ENCODE measurements at places on chromosomes 1 and 21.
A peak's percentile ranks its signal among the peaks of the same experiment; 100 is the strongest.

DNA sequence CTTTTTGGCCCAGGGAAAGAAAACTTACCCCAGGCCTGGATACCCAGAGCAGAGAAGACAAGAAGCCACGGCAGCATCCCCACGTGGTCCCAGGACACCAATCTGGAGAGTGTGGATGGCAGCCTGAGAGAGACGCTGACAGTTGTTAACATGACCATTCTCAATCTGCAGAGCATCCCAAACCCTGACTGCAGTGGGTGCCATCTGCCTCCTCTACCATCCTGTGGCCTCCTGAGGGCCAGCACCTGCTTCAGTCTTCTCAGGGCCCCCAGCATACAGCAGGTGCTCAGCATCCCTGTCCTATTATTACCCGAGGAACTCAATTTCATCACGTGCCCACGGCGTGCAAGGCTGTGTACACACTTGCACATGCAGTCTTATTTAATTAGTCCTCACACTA is 785 bp downstream of the PGLYRP4 start:
- no peak for DNase-seq

- DNase-seq = no peak
Observed at GRCh38 chr1:246760422-246761347, 36.5 kb downstream of the SCCPDH start.

GRCh38 chr1:211527006-211527405 is 35.0 kb upstream of the RD3 start:
- no peak for DNase-seq

GRCh38 chr1:75632350-75632949 is 21.5 kb upstream of the SLC44A5 start:
- no peak for DNase-seq

DNA sequence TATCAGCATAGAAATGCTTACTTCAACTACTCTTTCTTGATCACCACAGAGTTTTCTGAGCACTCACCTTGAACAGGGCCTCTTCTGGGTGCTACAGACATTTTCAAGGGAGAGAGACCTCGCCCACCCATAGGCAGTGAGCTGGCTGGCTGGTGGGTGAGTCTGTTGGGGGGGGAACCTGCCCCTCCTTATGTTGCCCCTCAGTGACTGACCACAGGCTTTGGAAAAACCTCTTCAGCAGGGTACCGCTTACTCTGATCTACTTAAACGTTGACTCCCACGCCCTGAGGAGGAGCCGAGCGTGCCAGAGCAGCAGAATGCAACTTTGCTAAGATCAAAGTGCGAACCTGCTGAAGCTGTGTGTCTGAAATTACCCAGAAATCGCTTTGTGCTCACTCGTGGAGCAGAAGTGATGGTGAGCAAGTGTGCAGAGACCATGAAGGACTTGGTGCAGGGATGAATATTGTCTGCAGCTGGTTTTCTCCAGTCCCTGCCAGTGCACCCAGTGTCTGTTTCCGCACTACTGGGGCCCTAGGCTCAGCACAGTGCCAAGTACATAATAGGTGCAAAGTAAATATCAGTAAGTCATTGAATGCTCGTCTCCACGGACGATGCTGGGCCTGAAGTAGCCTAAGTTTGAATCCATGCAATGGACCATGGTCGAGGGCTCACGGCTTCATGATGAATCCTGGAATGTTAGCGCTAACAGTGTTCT is 158.7 kb upstream of the IRF2BP2 start:
- no peak for DNase-seq

DNA sequence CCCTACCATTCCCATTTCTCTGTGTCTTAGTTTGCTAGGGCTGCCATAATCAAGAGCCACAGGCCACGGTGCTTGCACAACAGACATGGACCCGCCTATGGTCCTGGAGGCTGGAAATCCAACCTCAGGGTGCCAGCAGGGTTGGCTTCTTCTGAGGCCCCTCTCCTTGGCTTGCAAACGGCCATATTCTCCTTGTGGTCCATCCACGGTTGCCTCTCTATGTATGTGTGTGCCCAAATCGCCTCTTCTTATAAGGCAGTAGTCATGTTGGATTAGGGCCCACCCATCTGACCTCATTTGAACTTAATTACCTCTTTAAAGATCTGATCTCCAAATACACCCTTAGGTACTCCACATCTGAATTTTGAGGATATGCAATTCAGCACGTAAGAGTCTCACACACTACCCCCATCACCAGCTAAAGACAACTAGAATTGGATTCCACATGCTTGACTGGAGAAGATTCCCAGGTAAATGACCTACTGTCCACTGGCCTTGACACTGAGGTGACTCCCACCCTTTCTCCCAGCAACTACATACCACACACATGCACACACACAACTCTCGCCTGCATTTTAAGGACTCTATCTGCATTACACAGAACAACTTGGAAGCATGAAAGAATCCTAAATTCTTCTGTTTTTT is 28.3 kb upstream of the TMEM51 start:
- no peak for DNase-seq

- DNase-seq = no peak
Observed at GRCh38 chr1:31860581-31860980, 44.8 kb upstream of the SPOCD1 start.

DNA sequence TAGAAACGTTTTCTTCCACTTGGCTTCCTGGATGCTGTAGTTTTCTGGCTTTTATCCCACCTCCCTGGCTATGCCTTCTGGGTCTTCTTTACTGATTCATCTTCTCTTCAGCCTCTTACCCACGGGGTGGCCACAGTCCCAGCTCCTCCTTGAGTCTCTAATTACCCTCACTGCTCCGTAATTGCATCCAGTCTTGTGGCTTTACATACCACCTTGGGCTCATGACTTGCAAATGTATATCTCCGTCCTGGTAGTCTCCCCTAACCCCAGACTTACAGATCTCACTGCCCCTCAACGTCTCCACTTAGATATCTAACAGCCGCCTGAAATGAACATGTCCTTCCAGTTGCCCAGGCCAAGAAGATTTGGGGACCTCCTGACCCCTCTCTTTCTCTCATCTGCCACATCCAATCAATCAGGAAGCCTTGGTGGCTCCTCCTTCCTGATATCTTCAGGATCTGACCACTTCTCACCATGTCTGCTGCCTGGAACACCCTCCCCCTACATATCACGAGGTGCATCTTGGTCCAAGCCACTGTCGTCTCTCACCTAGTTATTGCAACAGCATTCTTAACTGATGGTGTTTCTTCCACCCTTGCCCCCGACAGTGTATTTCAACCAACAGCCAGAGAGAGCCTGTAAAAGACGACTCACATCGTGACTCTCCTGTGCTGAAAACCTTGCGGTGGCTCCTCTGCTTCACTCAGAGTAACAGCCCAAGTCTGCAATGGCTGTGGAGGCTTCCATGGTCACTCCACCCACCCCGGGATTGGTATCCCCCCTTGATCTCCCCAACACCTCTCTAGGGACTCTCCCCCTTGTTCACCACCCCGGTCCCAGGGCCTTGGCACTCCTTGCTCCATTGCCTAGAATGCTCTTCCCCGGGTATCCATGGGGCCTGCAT is 219.0 kb upstream of the POU3F1 start:
- DNase-seq = no peak

DNA sequence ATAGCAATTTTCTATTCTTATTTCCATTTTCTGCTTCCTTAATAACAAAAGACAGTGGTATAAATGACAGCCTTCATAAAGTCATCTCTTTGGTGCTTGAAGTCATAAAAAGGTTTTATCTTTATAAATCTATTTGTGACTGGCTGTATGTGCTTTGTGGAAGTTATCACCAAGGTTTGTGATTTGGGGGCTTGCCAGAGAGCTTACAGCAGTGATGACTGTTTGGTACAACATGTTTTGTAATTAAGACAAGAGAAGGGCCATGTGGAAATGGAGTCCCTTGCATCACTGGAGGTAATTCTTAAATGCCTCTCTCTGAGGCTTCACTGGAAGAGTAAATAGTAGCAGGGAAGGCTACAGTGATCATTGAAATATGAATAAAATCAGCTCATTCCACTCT is 2.7 kb downstream of the SLC35F3 start:
- DNase-seq = no peak

- no peak for DNase-seq
Observed at GRCh38 chr1:57164584-57164983, 198.8 kb upstream of the C8B start.

- peak; percentile 92 for DNase-seq
Observed at GRCh38 chr1:26907071-26907917, 6.5 kb downstream of the NR0B2 start.

DNA sequence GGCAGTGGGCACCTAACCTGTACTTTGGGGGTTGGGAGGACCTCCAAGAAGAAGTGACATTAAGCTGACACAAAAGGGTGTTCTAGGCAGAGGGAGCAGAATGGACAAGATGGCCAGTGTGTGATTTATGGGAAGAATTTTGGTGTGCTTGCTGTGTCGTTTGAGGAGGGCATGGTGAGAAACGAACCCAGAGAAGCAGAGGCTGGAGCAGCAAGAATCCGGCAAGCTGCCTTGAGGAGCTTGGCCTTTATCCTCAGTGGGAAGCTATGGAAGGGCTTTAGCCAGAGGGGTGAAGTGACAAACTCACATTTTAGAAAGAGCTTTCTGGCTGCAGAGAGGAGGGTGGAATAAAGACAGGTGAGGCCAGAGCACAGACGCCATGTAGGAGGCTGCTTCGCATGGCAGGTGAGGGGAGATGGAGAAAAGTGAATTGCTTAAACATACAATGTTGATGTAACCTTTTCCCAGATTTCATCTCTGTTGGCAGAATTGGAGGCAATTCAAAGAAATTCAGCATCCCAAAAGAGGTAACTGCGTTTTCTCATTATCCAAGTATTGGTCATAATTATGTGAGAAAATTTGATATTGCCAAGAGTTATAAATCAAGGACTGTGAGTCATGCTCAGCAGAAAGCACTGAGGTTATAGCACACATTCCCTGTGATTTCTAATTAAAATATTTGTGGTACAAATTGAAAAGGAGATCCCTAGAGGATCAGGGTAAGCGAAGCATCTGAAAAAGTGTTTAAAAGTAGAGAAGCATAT is 26.5 kb downstream of the TRIM45 start:
- DNase-seq = no peak

GRCh38 chr1:150529017-150529416 is 13.5 kb downstream of the FALEC start:
- peak; percentile 13 for DNase-seq

DNA sequence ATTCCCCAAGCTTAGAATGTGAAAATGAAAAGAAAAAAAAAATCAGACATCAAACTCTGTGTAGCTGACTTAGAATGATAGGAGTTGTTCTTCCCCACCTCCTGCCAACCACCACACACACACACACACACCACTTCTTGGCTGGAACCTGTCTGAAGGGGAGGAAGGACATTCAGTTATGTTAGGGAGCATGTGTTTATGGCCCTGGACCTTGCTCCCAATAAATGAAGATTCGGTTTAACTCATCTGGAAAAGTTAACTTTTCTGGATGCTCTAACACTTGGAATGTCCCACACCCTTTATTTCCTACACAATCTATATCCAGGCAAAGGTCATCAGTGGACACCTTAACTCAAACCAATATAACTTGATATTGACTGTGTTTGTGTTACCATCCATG is 112.4 kb downstream of the DAB1 start:
- DNase-seq = no peak

DNA sequence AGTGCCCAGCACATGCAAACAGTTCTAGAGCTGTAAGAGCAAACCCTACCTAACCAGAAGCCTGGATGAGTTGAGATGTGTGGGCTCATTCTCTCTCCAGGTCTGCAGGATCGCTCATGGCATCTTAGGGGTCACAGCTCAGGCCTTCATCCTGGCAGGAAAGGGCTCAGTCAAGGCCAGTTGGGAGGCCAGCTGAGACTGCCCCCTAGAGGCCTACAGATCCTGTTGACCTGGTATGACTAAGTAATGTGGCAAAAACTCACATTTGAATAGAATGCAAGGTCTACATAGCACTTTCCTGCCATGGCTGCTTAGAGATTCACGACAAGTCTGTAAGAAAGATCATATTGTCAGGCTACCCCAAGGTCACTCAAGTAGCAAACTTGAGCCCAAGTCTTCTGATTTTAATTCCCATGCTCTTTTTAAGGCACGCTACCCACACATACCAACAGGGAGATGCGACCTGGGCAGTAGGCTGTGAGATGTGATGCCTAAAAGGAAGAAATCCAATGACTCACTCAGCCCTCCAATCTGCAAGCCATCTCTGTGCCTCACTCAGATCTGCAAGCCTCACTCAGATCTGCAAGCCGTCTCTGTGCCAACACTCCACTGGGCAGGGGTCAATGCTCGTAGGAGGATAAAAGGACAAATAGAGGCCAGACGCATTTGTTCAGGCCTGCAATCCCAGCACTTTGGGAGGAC is 5.1 kb upstream of the CAPN8 start:
- peak; percentile 63 for DNase-seq

DNA sequence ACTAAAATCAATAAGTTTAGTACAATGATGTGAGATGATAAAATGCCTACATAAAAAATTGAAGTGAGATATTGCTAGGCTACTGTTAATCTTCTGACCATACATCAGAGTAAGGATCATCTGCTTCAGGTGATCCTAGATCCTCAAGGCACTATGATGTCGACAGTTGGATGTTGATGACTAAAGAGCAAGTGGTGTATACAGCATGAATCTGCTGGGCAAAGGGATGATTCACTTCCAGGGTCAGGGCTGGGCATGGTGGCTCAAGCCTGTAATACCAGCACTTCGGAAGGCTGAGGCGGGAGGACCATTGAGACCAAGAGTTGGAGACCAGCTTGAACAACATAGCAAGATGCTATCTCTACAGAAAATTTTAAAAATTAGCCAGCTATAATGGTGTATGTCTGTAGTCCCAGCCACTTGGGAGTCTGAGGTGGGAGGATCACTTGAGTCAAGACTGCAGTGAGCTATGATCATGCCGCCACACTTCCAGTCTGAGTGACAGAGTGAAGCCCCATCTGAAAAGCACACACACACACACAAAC is 24.6 kb downstream of the NUF2 start:
- peak; percentile 70 for DNase-seq

- no peak for DNase-seq
Observed at GRCh38 chr1:203463469-203464062, 12.0 kb upstream of the PRELP start.

DNA sequence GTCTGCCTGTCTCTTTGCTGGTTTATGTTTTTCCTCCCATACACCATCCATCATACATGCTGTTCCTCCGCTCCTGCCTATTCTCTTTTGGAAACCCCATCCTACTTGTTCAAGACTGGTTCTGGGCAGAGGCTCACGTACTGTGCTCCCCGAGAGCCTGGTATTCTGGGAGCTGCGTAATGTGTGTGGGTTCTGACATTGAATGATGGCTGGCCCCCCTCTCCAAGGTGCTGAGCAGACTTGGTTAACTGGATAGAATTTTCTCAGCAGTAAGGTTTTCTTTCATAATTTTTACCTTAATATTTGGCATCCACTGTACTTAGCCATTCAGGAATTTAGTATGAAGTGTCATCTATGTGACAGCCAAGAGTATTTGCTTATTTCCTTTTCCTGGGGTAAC is 26.6 kb downstream of the COQ8A start:
- DNase-seq = no peak

Measured in HT1080 (cell line).